ENCODE measurements at places on chromosomes 7 and 10.
A peak's percentile ranks its signal among the peaks of the same experiment; 100 is the strongest.

- no peak for DNase-seq
Observed at GRCh38 chr7:114723308-114723707, 198.6 kb upstream of the MDFIC start.

- no peak for DNase-seq
Observed at GRCh38 chr10:96376483-96376882, 17.7 kb upstream of the OPALIN start.

DNA sequence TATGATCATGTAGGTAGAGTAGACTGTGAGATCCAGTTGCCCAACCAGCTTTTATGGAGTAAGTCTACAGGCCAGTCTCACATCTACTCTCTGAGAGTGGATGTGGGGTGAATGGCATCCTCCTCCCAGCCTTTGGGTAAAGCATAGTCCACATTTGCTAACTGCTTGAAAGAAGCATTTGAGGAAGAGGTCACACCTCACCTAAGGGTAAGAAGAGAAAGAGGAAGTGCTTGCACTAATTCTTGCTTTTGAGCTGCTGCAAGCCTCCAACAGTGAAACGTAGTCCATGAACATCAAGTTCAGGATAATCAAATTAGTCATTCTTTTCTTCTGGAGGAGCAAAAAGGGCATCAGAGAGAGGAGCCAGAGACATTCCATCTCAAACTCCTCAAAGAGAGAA lies 93.9 kb upstream of the AGR3 start:
- DNase-seq, result no peak

DNA sequence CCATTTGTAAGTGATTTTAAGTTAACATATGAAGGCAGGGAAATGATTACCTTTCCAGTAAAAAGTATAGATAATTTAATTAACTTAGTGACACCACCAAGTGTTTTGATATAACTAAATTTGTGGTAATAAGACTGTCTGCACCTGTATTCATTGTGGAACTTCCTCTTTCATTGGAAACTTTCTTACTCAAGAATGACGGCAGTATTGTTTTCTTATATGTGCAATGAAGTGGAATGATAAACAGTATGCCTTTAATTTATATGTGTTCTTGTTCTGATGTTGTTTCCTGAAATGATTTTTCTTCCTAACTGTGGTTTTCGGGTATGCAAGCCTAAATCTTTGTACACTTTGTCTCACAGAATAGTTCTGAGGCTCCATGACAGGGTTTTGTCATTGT lies 46.4 kb downstream of the CASD1 start:
- no peak for DNase-seq

GRCh38 chr7:111752022-111752582 lies 189.8 kb upstream of the IMMP2L start:
- DNase-seq, result peak; percentile 21

DNA sequence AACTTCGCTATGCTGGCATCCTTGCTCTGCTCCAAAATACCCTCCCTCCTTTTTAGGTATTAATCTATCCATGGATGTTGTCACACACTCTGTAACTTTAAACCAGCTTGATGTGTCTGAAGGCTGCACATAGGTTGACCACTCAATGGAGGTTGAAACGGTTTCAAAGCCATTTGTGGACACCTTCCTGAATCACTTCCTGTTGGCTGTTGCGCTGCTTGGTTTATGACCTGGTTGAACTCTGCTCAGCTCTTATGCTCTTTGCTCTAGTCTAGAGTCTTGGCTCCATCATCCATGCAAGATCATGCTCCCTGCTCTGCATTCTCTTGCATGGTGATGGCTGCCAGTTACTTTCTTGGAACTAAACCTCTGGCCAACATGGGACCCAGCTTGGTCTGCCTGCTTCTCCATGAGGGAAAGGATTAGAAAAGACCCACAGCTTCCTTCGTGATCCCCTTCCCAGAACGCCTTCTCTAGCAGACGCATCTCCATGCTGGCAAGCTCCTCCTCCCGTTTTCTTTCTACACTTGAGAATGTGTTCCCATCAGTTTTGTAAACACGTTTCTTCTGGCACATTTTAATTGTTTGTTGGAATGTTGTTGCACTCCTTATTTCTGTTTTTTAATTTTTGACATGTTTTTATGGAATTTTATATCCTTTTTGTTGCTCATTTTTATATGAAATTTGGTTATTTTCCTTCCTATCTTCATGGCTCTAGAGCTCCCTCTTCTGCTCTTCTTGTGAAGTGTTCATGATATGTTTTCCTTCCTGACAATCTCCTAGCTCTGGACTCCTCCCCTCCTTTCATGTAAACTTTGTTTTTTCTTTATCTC lies 149.8 kb downstream of the XPNPEP1 start:
- DNase-seq, result peak; percentile 4

DNA sequence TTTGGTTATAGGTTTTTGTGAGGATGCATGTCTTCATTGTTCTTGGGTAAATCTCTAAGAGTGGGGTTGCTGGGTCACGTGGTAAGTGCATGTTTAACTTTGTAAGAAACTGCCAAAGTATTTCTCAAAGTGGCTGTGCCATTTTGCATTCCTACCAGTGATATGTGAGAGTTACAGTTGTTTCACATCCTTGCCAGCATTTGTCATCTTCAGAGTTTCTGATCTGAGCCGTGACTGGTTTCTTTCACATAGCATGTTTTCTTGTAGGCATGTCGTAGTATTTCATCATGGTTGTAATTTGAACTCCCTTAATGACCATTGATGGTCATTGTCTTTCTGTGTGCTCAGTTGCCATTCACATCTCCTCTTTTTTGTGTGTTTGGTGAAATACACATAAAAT lies 286.0 kb downstream of the RNLS start:
- DNase-seq, result no peak

- no peak for DNase-seq
Observed at GRCh38 chr10:96608805-96609204, 22.0 kb upstream of the TM9SF3 start.

- no peak for DNase-seq
Observed at GRCh38 chr7:39161903-39162302, 184.2 kb downstream of the POU6F2 start.

- DNase-seq, result no peak
Observed at GRCh38 chr10:52283174-52283573, 30.9 kb upstream of the DKK1 start.

GRCh38 chr7:19248115-19248514 lies 102.9 kb upstream of the FERD3L start:
- peak; percentile 11 for DNase-seq

DNA sequence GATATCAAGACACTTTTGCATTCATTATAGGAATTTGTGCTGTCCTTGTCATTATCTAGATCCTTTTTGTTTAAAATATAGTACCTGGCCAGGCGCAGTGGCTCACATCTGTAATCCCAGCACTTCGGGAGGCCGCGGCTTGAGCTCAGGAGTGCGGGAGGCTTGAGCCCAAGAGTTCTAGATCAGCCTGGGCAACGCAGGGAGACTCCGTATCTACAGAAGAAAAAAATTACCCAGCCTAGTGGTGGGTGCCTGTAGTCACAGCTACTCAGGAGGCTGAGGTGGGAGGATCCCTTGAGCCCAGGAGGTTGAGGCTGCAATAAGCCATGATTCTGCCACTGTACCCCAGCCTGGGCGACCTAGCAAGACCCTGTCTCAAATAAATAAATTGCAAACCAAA lies 621 bp upstream of the MORN4 start:
- peak; percentile 25 for DNase-seq

DNA sequence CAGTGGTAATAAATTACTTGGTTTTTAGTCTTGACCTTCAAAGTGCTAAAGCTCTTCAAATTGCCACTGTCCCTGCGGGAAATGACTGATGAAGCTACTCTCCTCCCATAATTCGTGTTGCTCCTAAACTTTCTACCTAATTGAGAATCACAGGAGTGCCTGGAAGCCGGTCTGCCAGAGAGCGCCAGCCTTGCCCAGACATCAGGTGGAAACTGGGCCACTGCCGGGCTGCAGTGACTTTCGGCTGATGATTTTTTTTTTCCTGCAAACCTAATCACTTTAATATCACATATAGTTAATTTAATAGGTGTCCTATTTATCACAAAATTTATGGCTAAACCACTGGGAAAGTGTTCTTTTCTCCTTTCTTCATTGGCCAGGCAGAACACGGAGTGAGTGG lies 59.6 kb upstream of the UBE3C start:
- DNase-seq, result no peak

- DNase-seq, result no peak
Observed at GRCh38 chr10:51915031-51915542, 215.7 kb upstream of the CSTF2T start.

GRCh38 chr7:18756378-18757050 lies 261.0 kb downstream of the HDAC9 start:
- DNase-seq, result no peak

DNA sequence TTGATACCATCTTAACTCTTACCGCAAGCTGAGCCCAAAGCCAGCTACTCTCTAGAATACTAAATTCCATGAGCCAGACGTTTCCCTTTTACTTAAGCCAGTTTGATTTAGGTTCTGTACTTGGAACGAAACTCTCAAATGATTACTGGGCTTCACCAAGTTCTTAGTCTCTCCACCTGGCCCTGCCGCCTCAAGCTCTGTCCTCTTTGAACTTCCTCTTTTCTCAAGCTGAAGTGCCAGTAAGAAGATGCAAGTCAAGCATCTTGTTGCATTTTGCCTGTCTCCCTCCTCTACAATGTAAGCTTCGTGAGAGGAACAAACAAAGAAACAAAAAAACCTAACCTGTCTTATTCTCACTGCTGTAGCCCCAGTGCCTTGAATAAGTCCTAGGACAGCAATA lies 358.2 kb upstream of the NPVF start:
- DNase-seq, result no peak

GRCh38 chr10:91761721-91762120 lies 36.5 kb upstream of the TNKS2 start:
- DNase-seq, result no peak

GRCh38 chr7:88132725-88133124 lies 87.1 kb downstream of the SRI start:
- DNase-seq, result no peak

DNA sequence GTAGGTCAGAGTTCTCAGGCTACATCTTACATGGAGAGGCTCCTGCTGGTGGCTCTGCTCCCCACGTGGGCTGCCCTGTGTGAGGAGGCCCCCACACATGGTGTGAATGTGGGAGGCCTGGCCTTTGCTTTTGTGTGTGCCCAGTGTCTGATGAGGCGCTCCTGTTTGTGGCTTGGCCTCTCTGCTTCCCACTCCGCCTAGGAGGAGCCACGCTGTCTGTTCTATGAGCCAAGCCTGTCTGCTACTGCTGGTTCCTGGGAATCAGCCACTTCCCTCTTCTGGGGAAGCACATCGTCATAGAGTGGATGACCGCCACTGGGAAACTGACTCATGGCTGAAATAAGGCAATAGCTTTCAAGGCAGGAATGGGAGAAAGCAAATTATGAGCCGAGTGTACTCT lies 87.1 kb downstream of the CYP26A1 start:
- peak; percentile 46 for DNase-seq

DNA sequence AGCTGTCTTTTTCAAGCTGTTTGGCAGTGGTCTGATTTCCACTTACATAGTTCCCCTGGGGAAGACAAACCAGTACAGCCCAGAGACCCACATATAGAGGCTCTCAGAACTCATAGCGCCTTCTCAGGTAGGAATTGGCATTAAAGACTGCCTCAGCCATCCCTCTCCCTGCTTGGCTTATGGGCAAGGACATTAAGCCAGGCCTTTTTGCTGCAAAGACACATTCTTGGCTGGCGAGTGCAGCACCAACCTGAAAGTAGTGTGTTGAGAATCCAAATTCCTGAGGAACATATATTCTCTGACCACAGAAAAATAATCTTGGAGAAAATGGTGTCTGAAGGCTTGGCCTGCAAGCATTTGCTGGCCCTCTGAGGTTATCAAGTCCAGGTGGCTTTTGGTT lies 39.2 kb upstream of the HPS1 start:
- peak; percentile 29 for DNase-seq

DNA sequence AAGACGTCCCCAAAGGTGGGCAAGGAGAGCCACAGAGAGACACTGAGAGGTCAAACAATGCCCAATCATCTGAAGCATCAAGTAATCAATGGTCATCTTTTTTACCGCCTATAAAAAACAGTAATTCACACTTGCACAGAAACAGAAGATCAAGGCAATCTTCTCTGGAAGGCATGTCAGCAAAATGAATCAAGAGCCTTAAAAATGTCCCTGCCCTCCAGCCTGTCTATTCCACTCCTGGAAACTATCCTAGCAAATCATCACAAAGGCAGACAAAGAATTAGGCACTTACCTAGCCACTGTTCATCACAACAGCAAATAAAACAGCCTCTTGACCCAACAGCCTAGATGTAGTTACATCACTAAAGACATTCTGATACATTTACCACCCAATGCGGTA lies 48.9 kb downstream of the FAM53B start:
- DNase-seq, result no peak

DNA sequence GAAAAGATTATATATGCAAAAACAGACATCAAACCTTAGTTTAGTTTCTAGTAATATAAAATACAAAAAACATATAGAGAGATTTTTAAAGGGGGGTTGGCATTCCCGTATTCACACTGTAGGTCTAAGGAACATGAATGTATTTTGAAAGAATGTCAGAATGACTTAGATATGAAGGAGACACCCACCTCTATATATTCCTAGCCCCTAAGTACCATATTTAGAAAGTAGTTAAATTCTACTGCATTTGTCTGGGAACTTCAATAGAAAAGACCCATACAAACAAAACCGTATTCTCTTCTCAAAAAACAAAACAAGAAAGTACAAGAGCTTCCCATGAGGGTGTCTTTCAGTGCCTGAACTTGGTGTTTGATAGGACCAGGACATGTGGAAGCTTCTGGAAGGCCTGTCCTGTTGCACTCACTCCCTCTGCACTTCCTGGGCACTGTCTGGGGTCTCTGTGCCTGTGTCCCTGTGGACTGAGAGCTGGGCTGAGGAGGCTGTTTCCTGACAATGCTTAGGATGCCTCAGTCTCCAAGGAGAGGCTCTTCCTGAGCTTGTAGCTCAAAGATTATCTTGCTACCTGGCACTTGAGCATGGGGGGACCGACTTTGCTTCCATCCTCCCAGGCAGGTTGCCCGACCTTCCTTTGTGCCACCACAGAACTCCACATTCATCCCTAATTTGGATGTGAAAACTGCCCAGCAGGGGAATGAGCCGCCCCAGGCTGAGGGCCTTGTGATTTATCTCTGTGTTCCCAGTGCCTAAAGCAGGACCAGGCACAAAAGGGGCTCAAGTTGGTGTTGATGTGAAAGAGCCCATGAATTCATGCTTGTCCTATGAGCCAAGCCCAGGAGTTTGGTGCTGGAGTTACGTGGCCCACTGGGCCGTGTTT lies 44.4 kb upstream of the KLF6 start:
- DNase-seq, result peak; percentile 27

GRCh38 chr7:45909561-45909960 lies 11.5 kb downstream of the IGFBP3 start:
- DNase-seq, result no peak

DNA sequence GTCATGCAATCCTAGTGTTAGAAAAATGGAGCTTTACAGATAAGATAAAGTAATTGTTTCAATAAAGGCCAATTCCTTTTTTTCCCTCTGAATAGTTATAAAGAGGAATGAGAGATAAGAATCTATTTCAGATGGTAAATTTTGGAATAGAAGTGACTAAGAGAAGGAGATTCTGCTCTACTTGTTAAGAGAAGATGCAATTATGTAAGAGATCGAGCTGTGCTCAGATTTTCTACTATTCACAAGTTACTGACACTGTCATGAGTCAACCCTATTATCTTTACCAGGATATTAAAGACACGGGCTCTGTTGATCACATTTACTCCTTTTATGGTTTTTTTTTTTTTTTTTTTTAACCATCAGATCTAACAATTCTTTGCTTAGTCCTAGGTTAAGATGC lies 511.3 kb downstream of the ARL4A start:
- DNase-seq, result no peak

GRCh38 chr7:32577421-32577820 lies 82.1 kb downstream of the AVL9 start:
- DNase-seq, result no peak

GRCh38 chr10:65377687-65378086 lies 1548.1 kb upstream of the LRRTM3 start:
- DNase-seq, result no peak

Measured in foreskin fibroblast (primary cell).